ENCODE measurements at places on chromosomes 11 and 22.

DNA sequence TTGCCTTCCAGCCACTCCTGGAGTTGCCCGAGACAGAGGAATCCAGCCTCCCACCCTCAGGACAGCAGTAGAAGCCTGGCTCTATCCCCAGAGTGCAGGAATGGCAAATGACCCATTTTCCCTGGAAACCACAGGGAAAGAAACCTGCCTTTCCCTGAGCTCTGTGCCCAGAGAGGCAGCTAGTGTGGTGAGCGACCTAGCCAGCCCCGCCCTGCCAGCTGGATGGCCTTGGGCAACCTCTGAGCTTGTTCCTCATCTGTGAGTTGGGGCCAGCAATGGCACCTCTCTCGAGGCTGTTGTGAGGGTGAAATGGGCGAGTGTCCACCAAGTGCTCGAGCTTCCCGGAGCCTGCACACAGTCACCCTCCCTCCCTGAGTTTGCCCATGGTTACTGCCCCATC, 3.7 kb downstream of the OMP start:
- DNase-seq, result no peak

GRCh38 chr11:31895926-31896325, 84.8 kb upstream of the PAX6 start:
- no peak for DNase-seq

- DNase-seq, result no peak
Measured at GRCh38 chr11:36492724-36493304, 17.3 kb downstream of the TRAF6 start.

GRCh38 chr11:102046841-102047240, 396 bp upstream of the CFAP300 start:
- no peak for DNase-seq

DNA sequence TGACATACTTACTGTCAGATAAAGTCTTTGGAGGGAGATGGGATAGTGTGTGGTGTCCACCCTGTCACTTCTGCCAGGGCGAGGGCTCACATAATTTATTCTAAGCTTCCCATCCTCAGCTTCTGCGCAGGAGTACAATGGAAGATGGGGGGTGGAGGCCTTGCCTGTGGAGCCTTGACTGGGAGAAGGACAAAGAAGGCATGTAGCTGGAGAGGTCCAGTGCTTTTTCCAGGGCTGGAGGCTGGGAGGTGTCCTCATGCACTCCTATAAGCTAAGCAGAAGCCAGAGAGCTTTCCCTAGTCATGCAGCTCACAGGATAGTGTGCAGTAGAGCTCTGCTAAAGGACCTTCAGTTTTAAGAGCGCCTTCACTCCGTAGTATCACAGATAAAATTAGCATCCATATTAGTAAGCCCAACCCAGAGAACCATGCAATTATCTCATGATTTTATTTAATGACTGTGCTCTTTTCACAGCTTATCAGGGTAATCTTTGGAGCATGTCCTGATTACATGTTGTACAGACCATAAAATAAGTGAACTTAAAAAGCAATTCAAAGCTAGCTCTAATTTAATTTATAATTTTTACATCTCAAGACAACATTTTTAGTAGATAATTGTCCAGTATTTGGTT, 148.3 kb downstream of the TEAD1 start:
- DNase-seq, result no peak

DNA sequence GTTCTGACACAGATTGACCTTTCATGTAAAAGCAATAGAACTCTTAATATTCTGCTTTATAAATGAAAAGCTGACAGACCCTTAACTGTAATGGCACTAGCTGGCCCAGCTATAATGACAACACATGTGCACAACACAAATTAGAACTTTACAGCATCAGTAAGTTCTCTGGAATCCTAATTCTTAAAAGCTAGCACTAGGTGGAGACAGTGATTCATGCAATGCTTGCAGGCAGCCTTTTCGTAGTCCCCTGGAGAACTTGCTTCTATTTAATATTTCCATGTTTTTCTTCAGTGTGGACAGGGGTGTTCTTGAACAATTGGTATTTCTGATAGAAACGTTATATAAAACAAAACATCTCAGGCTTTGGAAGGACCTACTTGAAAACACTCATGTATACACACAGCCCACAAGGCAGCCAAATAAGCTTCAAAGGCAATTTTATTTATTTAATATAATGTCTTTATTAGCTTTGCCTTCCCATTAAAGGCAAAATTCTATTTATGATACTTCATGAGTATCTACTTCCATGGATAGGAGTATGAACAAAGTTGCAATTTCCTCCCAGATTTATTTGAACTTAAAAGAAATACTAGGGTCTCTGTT, 374.3 kb upstream of the MPPED2 start:
- DNase-seq, result no peak

GRCh38 chr11:116697011-116697410, 75.8 kb downstream of the BUD13 start:
- no peak for DNase-seq

- DNase-seq, result no peak
Measured at GRCh38 chr11:133553885-133554740, 21.8 kb upstream of the OPCML start.

- DNase-seq, result no peak
Measured at GRCh38 chr11:73194034-73194507, 24.0 kb upstream of the P2RY2 start.

GRCh38 chr11:115677190-115677589, 173.0 kb upstream of the CADM1 start:
- DNase-seq, result no peak

DNA sequence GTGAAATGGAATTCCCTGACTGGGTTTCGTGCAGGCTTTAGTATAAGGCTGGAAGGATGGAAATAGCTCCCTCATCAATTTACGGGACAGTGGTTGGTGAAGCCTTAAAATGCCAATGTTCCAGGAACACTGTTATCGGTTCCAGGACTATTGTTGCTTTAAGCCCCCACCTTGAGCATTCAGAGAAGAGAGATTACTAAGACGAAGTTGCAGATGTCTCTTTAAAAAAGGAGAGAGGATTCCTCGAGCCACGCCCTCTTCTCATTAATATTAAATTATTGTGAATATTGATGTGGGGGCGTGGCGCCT, 195 bp upstream of the CREB3L1 start:
- DNase-seq, result no peak

DNA sequence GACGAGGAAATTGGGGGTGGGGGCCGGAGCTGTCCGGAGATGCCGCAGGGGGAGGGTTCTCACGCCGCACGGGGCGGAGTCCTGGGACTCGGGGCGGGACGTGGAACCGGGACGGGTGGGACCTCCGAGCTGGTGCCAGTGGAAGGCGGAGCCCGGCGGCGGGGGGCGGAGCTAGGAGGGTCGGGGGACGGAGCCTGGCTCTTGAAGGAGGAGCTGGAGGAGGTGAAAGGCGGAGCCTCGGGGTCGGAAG, 271 bp downstream of the FKBP2 start:
- peak; percentile 99 for DNase-seq

DNA sequence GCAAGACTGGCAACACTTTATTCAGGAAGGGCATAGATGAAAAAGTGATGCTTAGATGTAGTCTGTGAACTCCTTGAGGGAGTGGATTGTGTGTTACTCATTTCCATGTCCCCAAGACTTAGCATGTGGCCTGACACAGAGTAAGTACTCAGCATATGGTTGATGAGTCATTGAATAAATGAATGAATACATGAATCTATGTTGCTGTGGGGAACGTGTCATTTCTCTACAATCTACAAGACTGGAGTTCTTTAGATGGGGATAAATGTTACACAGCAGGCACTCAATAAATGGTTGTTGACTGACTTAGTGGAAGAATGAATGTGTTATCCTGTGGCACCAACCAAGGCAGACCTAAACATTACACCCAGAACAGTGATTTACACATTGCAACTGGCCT, 17.9 kb downstream of the BPIFC start:
- no peak for DNase-seq

- no peak for DNase-seq
Measured at GRCh38 chr11:128949791-128950454, 7.3 kb upstream of the TP53AIP1 start.

- no peak for DNase-seq
Measured at GRCh38 chr22:29693161-29693560, 26.6 kb upstream of the CABP7 start.

GRCh38 chr11:58788355-58789023, 56.0 kb downstream of the GLYATL2 start:
- no peak for DNase-seq

- no peak for DNase-seq
Measured at GRCh38 chr11:134760299-134760698, 348.3 kb upstream of the B3GAT1 start.

DNA sequence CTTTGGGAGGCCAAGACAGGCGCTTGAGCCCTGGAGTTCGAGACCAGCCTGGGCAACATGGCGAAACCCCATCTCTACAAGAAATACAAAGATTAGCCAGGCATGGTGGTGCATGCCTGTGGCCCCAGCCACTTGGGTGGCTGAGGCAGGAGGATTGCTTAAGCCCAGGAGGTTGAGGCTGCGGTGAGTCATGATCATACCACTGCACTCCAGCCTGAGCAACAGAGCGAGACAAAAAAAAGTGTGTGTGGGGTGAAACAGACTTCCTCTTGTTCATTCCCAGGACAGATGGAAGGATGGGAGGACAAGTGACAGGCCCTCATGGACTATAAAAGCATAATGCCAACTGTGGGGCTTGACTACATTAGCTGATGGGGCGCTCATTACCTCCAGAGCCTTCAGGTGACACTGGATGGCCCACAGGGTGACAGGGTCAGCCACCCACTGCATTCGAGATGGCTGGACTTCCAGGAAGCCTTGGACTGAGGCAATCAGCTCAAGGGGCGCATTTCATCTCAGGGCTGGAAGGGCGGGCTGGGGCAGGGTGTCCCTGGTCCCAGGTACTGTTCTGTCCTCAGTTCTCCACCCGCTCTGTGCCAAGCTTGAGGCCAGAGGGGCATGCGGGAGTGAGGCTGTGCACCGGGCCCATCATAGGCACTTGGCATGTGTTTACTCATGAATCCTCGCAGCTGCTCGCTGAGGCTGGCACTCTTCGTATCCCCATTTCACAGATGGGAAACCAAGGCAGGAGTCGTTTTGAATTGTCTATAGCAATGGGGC, 12.5 kb downstream of the NPTXR start:
- no peak for DNase-seq

DNA sequence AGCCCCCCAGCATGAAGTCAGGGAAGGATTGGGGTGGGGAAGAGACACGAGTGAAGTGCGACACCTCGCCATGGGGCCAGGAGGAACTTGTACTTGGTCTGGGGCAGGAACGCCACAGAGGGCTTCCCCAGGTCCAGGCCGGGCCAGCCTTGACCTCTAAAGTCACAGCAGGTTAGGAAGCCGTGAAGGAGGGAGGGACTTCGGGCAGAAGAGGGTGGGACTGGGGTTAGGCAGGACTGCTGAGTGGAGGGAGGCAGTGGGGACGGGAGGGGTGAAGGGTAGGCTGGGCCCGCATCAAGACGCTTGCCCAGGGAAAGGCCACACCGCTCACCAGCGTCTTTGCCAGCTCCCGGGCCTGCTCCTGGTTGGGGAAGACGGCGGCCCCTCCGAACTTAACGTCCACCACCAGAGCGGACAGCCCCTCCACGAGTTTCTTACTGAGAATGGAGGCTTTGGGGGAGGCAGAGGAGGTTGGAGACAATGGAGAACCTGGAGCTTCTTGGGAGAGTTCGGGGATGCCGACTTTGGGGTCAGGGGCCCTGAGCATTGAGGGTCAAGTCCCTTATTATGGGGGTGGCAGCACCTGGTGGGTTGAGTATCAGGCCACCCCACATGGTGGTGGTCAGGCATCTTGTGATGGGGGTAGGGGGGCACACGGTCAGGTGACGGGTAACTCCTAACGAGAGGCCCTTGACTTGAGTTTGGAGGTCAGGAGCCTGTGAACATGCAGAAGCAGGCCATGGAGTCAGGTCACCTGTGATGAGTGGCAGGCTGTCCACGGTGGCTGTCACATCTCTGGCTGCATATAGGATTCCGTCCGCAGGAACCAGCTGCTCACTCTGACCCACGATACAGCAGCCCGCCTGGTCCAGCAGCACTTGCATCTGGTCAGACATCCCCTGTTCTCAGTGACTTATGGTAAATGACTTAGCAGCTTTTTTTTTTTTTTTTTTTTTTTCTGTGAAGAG, 1.7 kb upstream of the SCO2 start:
- DNase-seq, result no peak

DNA sequence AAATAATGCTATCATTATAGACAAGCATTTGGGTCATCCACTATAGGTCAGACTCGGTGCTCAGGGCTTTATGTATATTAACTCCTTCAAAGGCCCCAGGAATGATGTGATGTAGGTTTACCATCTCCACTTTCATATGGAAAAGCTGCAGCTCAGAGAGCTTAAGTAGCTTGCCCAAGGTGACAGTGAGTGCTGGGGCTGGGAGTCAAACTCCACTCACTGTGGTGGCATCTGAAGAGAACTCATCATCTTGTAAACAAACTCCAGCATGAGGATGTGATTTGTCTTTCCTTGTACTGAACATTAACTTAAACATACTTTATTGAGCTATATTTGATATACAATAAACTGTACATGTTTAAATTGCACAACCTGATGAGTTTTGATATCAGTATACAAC, 25.4 kb downstream of the TENM4 start:
- DNase-seq, result no peak

GRCh38 chr22:17699696-17700340, 61.3 kb downstream of the BCL2L13 start:
- DNase-seq, result no peak

GRCh38 chr22:32842486-32842885, 41.0 kb downstream of the TIMP3 start:
- DNase-seq, result no peak

DNA sequence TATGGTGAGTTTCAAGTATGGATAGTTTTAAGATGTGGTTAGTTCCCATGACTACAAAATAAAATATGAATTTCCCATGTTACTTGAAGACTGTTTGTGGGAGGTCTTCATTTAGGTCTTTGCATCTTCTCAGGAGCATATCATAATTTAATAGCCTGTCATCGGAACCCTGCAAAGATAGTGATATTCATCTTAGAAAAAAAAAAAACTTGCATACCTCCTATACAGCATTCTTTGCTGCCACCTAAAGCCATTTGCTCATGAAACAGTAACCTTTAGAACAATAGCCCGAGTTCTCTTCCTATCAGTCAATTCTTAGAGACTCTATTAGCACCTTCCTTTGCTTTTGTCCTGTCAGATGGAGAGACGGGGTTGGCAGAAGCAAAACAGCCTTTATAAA, 75.3 kb downstream of the ARFGAP2 start:
- no peak for DNase-seq

GRCh38 chr11:28799316-28799715, 691.1 kb downstream of the METTL15 start:
- DNase-seq, result no peak

DNA sequence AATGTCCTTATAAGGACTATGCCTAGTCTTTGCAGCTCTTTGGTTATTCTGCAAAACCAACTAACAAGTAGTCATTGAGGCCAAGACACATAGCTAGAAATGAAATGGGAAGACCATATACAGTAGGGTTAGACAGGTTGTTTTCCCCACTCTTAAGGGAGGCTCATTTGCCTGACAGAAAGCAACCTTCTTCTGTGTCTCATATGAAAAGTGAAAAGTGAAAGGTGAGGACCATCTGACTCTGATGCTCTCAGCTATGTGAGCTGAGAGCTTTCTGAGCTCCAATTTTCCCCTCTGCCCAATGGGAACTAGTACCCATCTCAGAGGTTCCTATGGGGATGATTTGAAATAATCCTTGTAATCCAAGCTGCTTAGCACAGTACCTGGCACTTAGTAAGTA, 142.0 kb upstream of the BDNF start:
- DNase-seq, result no peak

All from stimulated activated CD8-positive, alpha-beta memory T cell treated with anti-CD3 and anti-CD28 coated beads, Interleukin-15, amount 100 ng/mL, for 48 hours (primary cell).